ENCODE measurements at places on chromosomes 7 and 10. TPM values are rescaled to one million over a fixed set of nuclear protein-coding genes. Genes with fewer than 3 reads are reported as not detected.

The DMTF1 gene
- polyA plus RNA-seq = 151 TPM

The IFIT1 gene
- 7.9 TPM for polyA plus RNA-seq

The IFT22 gene
- 21.6 TPM for polyA plus RNA-seq

The PRF1 gene
- 2.0 TPM for polyA plus RNA-seq

The ASZ1 gene
- polyA plus RNA-seq = not detected

The CHN2 gene
- 33.6 TPM for polyA plus RNA-seq

The C10orf143 gene
- 4.7 TPM for polyA plus RNA-seq

The CPA1 gene
- polyA plus RNA-seq = 2.1 TPM

The PTPN20 gene
- 1.5 TPM for polyA plus RNA-seq

The ZWINT gene
- polyA plus RNA-seq = 34.2 TPM

The VDAC2 gene
- 189 TPM for polyA plus RNA-seq

The ZNF487 gene
- 9.3 TPM for polyA plus RNA-seq

DNA sequence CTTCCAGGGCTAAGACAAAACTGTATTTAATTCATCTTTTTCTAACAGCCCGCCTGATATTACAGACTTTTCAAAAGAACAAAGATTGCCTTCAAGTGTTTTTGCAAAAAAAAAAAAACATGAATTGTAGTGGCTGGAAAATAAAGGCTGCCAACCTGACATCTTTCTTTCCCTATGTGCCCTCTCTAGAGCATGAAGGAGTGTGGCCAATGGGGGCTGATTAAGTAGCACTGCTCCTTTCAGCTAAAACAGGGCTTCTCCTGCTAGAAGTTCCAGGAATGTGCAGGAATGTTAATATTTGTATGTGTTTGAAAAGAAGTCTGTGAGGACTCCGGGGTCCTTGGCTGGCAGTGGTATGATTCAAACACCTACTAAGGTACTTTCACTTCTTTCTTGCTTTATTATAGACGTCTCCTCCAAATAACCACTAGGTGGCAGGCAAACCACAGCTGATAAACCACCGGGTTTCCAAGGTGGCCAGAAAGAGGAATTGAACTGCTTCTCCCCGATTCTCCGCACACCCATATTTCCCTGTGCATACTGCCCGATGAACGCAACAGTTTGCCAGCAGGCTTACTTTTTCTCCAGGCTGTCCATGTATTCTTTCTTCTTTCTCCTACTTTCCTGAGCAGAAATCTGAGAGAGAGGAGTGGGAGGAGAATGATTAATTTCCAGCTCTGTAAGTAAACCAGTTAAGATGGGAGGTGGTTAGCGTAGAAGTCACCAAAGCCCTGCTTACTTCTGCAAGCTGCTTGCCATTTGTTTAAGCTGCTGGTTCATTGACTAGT, 56.8 kb upstream of the DGKI start:
- peak; percentile 68 for DNase-seq
- H3K4me3 ChIP-seq = no peak overlapping the region
- H3K4me1 ChIP-seq = peaks cover 5% of the 10 kb centered on the region
- H3K36me3 ChIP-seq = peaks cover 71% of the 10 kb centered on the region
- no peaks in the 10 kb centered on the region for H3K27me3 ChIP-seq

GRCh38 chr7:72313906-72314305, 98.2 kb downstream of the CALN1 start:
- H3K36me3 ChIP-seq = no peaks in the 10 kb centered on the region
- H3K4me1 ChIP-seq = no peaks in the 10 kb centered on the region
- no peak overlapping the region for H3K27ac ChIP-seq
- no peak overlapping the region for H3K4me3 ChIP-seq
- no peaks in the 10 kb centered on the region for H3K27me3 ChIP-seq

GRCh38 chr7:98957766-98958165, 79.4 kb downstream of the TRRAP start:
- H3K27ac ChIP-seq = no peak overlapping the region
- no peak overlapping the region for H3K4me3 ChIP-seq
- no peak for DNase-seq

GRCh38 chr7:70893971-70894715, 237.8 kb upstream of the GALNT17 start:
- no peak overlapping the region for H3K27ac ChIP-seq
- H3K27me3 ChIP-seq = no peaks in the 10 kb centered on the region
- H3K4me3 ChIP-seq = no peak overlapping the region

- no peaks in the 10 kb centered on the region for H3K27me3 ChIP-seq
- no peak overlapping the region for H3K4me3 ChIP-seq
Measured at GRCh38 chr7:2893411-2893861, 49.3 kb upstream of the GNA12 start.

GRCh38 chr7:131021460-131021859, 287.5 kb upstream of the KLF14 start:
- H3K4me1 ChIP-seq = no peaks in the 10 kb centered on the region
- no peak overlapping the region for H3K27ac ChIP-seq
- no peaks in the 10 kb centered on the region for H3K36me3 ChIP-seq
- no peaks in the 10 kb centered on the region for H3K27me3 ChIP-seq
- DNase-seq = no peak

DNA sequence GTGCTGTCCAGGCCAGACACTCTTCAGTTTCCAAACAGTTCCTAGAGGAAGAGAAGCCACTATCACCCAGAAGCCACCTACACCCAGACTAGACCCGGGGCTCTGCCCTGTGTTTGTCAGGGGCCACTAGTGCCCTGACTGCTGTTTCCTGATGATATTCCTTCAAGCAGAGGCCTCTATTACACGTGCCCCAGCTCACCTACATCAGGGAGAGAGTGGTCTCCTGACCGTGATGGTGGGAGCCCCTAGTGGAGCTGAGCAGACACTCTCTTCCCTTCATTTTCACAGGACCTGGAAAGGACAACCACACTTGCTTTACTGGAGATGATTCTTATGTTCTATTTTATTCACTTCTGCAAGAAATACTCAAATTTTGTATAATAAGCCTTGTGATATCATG, 9.2 kb downstream of the ZNF394 start:
- no peak overlapping the region for H3K27ac ChIP-seq
- H3K4me3 ChIP-seq = no peak overlapping the region
- H3K36me3 ChIP-seq = peaks cover 27% of the 10 kb centered on the region
- H3K27me3 ChIP-seq = no peaks in the 10 kb centered on the region
- H3K4me1 ChIP-seq = no peaks in the 10 kb centered on the region

DNA sequence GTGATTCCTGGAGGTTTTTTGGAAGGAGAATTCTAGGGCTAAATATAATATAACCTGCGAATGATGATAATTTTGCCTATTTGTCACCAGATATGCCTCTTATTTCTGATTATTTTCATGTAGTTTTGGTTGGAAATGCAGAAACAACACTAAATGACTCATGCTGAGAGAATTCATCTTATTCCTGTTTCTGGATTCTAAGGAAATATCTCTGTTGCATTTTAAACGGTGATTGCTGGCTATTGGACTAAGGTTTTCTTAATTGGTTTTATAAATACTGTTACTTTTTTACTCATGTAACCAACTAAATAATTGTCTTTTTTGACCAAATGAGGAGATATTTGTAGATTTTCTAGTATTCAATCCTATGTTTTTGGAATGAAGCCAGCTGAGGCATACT, 204.9 kb upstream of the NPSR1 start:
- no peaks in the 10 kb centered on the region for H3K4me1 ChIP-seq
- H3K36me3 ChIP-seq = no peaks in the 10 kb centered on the region
- DNase-seq = no peak
- no peak overlapping the region for H3K27ac ChIP-seq

DNA sequence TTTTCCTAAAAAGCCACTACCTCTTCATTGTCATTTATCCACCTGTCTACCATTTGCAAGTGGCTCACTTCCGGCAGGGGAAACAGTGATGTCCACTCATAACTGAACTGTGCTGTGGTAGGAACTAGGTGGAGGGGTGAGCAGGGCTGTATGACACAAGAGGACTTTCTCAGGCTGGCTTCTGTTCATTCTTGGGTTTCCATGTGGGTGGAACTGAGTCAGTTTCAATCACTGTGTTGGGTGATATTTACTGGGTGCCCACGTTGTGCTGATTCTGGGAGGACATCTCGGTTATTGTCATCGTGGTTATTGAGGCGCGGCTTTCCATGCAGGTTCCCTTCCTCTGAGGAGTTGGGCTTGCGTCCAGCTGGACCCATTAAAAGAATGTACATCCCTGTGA, 38.8 kb downstream of the RAMP3 start:
- no peaks in the 10 kb centered on the region for H3K27me3 ChIP-seq
- H3K4me1 ChIP-seq = no peaks in the 10 kb centered on the region
- H3K27ac ChIP-seq = no peak overlapping the region
- no peaks in the 10 kb centered on the region for H3K36me3 ChIP-seq
- no peak overlapping the region for H3K4me3 ChIP-seq
- no peak for DNase-seq

DNA sequence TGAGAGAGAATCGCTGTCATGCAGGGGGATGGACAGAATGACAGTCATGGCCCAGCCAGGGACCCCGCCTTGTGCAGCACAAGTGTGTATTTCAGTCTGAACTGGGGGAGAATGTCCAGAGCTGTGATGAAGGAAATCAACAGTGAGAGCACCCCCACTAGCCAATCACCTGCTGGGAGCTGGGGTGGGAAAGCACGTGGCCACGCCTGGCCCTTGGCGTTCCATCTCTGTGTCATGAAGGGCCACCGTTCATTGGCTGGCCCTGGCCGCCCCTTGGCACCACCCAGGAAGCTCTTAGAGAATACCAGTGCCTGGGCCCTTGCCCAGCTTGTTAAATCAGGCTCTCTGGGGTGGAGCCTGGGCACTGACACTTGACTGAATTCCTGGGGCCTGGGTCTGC, 22.8 kb downstream of the GRID1 start:
- no peaks in the 10 kb centered on the region for H3K36me3 ChIP-seq
- no peak overlapping the region for H3K27ac ChIP-seq
- H3K27me3 ChIP-seq = peaks cover 6% of the 10 kb centered on the region

DNA sequence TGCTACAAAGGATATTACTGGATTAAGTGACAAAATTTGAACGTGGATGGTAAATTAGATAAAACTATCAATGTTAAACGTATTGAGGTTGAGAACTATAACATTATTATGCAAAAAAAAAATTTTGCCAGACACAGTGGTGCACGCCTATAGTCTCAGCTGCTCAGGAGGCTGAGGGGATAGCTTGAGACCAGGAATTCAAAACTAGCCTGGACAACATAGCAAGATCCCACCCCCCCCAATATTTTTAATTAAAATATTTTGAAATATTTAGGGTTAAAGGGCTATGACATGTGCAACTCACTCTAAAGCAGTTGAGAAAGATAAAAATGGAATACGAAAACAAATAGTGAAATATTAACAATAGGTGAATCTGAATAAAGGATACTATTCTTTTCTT, 45.1 kb upstream of the ANAPC16 start:
- H3K27ac ChIP-seq = peak overlapping the region; percentile 89
- DNase-seq = no peak
- H3K4me3 ChIP-seq = no peak overlapping the region
- H3K4me1 ChIP-seq = peaks cover 12% of the 10 kb centered on the region
- H3K36me3 ChIP-seq = no peaks in the 10 kb centered on the region
- H3K27me3 ChIP-seq = no peaks in the 10 kb centered on the region

DNA sequence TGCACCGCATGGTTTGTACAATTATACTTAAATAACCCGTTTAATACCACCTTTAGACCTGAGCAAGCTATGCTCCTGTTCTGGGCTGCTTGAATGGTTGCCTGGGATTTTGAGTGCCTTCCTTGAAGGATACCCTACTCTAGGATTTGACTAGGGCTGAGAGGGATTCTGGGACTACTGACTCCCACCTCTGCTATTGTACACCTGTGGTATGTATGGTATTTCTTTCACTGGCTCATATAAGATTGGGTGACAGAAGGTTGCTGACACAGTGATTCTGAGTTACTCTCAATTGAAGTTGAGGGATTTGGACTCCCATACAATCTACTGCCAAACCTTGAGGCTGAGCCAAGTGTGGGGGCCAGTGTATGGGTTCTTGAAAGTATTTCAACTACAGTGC, 494.4 kb upstream of the SEMA3D start:
- H3K27me3 ChIP-seq = no peaks in the 10 kb centered on the region
- no peak overlapping the region for H3K4me3 ChIP-seq
- DNase-seq = no peak
- H3K27ac ChIP-seq = no peak overlapping the region
- H3K36me3 ChIP-seq = no peaks in the 10 kb centered on the region

DNA sequence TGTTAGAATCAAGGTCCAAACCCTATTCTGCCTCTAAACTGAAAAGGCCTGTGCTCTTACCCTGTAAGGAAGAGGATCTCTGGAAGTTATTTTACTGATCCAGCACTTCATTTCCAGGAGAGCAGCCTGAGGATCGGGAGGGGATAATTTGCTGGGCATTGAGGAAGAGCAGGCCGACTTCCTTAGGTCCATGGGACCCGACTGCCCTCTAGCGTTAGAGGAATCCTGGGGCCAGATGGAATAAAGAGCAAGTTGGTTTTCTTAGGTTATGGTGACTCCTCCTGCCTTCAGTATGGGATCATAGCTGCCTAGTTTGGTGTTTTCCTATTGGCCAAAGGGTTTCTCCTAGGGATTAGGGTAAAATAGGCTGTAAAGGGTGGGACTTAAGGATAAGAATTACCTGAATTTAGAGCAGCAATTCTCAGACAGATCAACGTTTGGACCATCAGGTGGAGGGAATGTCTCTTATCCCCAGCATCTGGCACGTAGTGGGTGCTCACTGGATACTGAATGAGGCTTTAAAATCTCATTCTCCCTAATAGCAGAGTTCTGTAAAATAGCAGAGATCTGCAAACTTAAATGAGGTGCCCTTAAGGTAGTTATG, 40.0 kb upstream of the SORBS1 start:
- H3K4me1 ChIP-seq = peaks cover 5% of the 10 kb centered on the region
- H3K27ac ChIP-seq = no peak overlapping the region
- H3K27me3 ChIP-seq = no peaks in the 10 kb centered on the region
- peak; percentile 87 for DNase-seq

DNA sequence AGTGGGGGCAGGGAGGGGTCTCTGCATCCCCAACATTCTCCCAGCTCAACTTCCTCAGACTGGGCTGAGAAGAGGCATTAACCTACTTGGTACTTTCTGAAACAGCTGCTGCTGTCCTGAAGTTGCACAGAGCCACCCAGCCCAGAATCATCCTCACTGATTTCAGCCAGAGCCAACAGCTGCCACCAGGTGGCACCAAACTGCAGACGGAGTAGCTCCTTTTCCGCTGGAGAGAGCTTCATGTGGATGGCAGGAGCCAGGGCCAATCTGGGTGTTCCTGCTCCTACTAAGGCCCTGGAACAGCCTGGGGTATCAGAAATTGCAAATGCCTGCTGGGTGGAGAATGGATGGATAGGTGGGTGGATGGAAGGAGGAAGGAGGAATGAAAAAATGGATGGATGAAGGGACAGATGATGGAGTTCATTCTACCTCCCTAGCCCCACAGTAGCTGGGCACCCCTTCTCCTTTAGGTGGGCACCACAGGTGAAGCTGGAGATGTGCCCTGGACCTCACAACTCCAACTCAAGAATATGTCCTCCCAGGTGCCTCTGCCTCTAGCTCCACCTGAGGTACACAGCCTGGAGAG, 11.8 kb upstream of the DRGX start:
- H3K4me1 ChIP-seq = no peaks in the 10 kb centered on the region
- peak; percentile 50 for DNase-seq
- no peaks in the 10 kb centered on the region for H3K36me3 ChIP-seq

- H3K36me3 ChIP-seq = no peaks in the 10 kb centered on the region
- peaks cover 52% of the 10 kb centered on the region for H3K4me1 ChIP-seq
- H3K27me3 ChIP-seq = no peaks in the 10 kb centered on the region
- no peak overlapping the region for H3K27ac ChIP-seq
- DNase-seq = no peak
Measured at GRCh38 chr7:130896051-130896881, 162.3 kb upstream of the KLF14 start.

- no peak overlapping the region for H3K27ac ChIP-seq
- no peak for DNase-seq
- H3K4me3 ChIP-seq = no peak overlapping the region
- no peaks in the 10 kb centered on the region for H3K4me1 ChIP-seq
Measured at GRCh38 chr10:78255796-78256638, 222.4 kb downstream of the RPS24 start.
